Spinal cord (tissue), 10 donors: ENCODE measurements at places on chromosomes 2 and 18.

DNA sequence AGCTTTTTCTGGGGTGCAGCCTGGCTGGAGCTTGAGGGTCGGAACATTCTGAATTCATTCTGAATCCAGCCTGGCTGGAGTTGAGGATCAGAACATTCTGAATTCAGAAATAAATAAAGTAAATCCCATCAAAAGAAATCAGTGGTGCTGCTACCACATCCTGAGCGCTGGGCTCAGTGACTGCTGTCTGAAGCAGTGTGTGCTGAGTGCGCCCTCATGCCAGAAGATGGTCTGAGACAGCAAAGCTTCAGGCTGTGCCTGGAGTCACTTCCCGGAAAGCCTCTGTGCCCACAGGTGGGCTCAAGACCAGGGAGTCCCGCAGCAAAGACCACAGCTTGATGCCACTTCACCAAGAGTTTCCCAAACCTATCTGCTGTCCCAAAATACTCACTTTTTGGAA is 187.9 kb downstream of the VAPA start:
- no peak for DNase-seq

DNA sequence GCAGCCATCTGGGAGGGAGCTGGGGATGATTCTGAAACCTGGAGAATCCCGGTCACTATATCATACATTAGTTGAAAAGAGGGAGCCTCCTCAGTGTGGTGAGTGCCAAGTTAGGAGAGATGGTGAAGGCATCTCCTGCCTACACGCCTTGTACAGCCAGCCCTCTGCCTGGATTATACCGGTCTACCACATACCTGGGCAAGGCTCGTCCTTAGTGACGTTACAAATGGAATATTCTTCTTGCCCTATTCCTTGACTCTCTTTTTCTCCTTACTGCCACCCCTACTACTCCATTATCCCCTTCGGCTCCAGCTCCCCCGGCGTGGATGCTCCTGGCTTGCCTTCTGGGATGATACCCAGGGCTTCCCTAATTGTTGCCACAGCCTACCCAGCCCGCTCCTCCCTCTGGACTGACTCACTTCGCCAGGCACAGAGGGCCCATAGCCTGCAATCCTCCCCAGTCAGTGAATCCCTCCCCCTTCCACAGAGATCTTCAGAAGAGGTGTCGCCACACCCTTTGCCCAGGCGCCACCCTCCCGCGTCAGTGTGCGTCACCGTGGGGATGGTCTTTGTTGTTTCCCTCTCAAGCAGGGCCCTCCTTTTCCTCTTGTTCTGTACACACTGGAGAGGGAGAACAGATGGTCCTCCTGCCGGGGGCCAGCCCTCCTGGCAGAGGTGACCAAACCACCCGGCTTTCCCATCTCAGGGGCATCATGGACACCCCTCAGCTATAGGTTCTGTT is 115.2 kb upstream of the EPAS1 start:
- DNase-seq: no peak

DNA sequence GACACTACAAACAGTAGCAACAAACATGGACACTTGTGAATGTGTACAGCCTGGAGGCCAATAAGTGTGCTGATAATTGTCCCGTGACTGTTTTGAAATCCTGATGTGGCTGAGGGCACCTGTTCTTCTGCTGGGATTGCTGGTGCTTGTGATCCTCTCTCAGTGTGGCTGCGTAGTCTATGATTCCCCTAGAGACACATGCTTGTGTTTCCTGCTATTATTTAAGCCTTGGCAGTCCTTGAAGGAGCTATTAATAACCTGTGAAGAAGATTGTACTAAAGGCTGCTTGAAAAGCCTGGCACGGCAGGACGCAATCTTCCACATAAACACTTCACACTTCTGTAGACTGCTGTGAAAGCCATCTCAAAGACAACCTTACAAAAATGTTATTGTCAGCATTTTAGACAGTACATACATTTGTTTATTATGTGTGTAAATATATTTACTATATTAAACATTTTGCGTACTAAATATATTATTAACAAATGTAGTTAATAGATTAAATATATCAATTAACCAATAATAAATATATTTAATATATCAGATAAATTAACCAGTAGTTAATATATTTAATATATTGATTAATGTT is 71.4 kb downstream of the GALR1 start:
- DNase-seq: no peak

GRCh38 chr2:73063909-73064875 is 7.3 kb downstream of the SFXN5 start:
- DNase-seq: no peak

- no peak for DNase-seq
Measured at GRCh38 chr18:50610349-50610748, 50.5 kb downstream of the MAPK4 start.

DNA sequence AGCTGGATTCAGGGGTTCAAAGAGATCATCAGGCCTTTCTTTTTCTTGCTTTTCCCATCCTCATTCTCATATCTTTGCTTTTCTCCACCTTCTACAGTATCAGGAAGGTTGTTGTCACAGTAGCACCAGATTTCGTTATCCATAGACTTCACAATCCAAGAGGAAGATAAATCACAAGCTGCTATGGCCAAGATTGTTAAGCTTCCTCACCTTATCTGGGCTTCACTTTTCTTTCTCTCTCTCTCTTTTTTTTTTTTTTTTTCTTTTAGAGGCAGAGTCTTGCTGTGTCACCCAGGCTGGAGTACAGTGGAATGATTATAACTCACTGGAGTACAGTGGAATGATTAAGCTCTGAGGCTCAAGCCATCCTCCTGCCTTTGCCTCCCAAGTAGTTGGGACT is 93.5 kb downstream of the TTC27 start:
- no peak for DNase-seq

- no peak for DNase-seq
Measured at GRCh38 chr2:10617241-10617640, 72.5 kb downstream of the NOL10 start.

GRCh38 chr2:139825726-139826125 is 1045.5 kb upstream of the NXPH2 start:
- DNase-seq: no peak
